ENCODE measurements at places on chromosomes 2 and 18. TPM values are rescaled to one million over a fixed set of nuclear protein-coding genes. Genes with fewer than 3 reads are reported as not detected.

Gene CCDC195
- not detected for total RNA-seq

Gene C2orf80
- not detected for total RNA-seq

- no peak for DNase-seq
Observed at GRCh38 chr2:215662715-215663114, 226.8 kb upstream of the FN1 start.

- no peak for DNase-seq
Observed at GRCh38 chr2:3669656-3670055, 11.7 kb downstream of the ALLC start.

GRCh38 chr2:207697411-207697810 is 14.0 kb upstream of the CCNYL1 start:
- DNase-seq = no peak

- DNase-seq = no peak
Observed at GRCh38 chr2:229335330-229335729, 64.2 kb upstream of the PID1 start.

DNA sequence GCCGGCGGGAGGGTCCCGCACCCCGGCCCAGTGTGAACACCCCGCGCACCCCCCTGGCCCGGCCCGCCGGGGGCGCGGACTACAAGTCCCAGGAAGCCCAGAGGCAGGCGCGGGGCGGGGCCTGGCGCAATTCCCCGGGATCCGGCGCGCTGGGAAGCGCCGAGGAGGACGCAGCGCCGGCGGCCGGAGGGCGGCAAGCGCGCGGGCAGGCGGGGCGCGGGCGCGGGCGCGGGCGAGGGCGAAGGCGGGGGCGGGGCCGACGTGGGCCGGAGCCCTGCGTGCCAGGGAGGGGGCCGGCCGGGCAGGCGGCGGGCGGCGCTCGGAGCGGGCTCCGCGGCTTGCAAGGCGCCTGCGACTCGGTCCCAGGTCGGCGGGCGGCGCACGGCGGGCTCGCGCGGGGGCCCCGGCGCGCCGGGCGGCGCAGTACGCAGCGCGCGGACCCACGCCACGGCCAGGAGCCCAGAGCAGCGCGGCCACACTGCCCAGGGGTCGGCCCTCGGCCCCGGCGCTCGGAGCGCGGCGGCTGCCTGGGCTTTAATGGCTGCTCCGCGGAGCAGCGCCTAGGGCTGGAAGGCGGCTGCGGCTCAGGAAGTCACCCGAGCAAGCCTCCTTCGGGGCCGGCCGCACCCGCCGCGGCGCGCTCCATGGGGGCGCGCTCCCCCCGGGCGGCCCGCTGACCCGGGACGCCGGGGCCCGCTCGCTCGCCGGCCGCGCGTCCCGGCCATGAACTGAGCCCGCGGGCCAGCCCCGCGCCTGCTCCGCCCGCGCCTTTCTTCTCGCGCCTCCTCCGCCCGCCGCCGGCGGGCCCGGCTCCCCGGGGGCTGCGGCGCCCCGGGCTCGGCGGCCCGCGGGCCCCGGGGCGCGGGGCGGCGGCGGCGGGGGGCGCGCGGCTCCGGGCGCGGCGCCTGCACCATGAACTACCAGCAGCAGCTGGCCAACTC is at the start of gene AGAP1:
Gene AGAP1 (plus strand): TSS at position 269 of the 941 bp plus-strand sequence.
- DNase-seq = peak; percentile 87

GRCh38 chr2:3197308-3197707 is 180.3 kb downstream of the EIPR1 start:
- no peak for DNase-seq
